Ascending aorta (tissue), 2 donors: ENCODE measurements at places on chromosomes 12 and 14.

DNA sequence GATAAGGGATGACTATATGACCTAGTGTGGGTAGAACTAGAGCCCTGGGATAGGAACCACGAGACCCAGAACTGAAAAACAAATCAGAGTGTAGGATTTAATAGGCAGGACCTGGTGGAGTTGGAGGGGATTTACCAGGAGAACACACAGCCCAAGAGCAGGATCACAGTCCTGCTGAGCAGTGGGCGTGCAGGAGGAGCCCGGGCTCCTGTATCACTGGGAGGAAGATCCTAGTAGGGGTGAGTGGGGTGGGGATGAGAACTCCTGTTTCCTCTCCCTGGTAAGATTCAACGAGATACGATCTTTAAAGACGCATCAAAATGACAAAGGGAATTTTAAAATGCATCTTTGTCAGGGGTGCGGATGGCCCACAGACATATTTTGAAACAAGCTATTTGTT lies 220.1 kb downstream of the GALC start:
- H3K4me3 ChIP-seq = no peak overlapping the region
- H3K36me3 ChIP-seq = no peaks in the 10 kb centered on the region
- H3K4me1 ChIP-seq = no peaks in the 10 kb centered on the region
- H3K27me3 ChIP-seq = no peaks in the 10 kb centered on the region

- H3K4me3 ChIP-seq = no peak overlapping the region
- peaks cover 43% of the 10 kb centered on the region for H3K36me3 ChIP-seq
- no peaks in the 10 kb centered on the region for H3K27me3 ChIP-seq
- DNase-seq = no peak
- H3K27ac ChIP-seq = no peak overlapping the region
- H3K4me1 ChIP-seq = no peaks in the 10 kb centered on the region
Measured at GRCh38 chr14:81473456-81474147, 60.1 kb downstream of the SEL1L start.

GRCh38 chr12:116215023-116215422 lies 62.5 kb downstream of the MED13L start:
- DNase-seq = no peak
- no peaks in the 10 kb centered on the region for H3K36me3 ChIP-seq
- no peak overlapping the region for H3K27ac ChIP-seq
- peaks cover 10% of the 10 kb centered on the region for H3K4me1 ChIP-seq
- H3K4me3 ChIP-seq = no peak overlapping the region
- no peaks in the 10 kb centered on the region for H3K27me3 ChIP-seq

DNA sequence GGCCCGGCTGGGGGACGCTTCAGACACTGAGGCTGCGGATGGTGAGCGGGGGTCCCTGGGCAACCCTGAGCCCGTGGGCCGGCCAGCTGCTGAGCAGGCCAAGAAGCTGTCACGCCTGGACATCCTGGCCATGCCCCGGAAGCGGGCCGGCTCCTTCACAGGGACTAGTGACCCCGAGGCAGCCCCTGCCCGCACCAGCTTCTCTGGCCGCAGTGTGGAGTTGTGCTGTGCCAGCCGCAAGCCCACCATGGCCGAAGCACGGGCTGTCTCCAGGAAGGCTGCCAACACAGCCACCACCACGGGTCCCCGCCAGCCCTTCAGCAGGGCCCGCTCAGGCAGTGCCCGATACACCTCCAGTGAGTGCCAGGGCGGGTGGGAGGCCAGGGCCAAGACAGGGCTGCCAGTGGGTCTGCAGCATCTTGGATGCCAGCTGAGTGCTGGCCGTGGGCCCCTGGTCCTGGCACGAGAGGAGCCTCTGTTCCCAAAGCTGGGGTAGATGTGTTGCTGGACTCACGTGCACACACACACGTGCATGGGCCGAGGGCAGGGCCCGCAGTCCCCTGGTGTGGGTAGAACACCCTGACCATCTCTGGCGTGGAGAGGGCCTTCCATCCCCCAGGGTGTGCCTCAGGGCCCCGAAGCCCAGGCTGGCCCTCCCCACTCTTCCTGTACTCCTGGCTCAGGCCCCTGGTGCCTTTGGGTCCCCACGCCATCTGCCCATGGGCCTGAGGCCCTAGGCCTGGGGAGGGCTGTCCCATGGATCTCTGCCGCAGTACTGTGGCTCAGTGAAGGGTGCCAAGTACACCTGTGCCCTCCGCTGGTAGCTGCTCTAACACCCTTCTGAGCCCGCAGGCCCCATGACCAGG lies 22.8 kb downstream of the CEP170B start:
- H3K27me3 ChIP-seq = no peaks in the 10 kb centered on the region
- H3K4me1 ChIP-seq = no peaks in the 10 kb centered on the region
- DNase-seq = peak; percentile 61
- H3K4me3 ChIP-seq = no peak overlapping the region
- no peak overlapping the region for H3K27ac ChIP-seq

DNA sequence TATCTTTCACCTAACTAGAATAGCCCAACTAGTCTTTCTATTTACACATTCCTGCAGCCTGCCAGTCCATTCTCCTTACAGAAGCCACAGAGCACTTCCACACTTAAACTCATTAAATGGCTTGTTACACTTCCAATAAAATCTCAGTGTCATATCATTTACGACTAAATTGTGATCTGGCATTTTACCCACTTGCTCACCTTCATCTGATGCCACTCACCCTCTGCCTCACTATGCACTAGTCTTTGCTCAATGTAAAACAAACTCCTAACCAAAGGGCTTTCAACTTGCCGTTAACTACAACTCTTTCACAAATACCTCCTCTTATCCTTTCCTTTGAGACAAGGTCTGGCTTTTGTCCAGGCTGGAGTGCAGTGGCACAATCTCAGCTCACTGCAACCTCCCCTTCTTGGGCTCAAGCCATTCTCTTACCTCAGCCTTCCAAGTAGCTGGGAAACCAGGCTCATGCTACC lies 24.1 kb downstream of the YAF2 start:
- no peaks in the 10 kb centered on the region for H3K27me3 ChIP-seq
- no peak overlapping the region for H3K27ac ChIP-seq

GRCh38 chr14:51967521-51967920 lies 21.8 kb upstream of the RTRAF start:
- H3K36me3 ChIP-seq = no peaks in the 10 kb centered on the region
- no peak overlapping the region for H3K27ac ChIP-seq
- no peaks in the 10 kb centered on the region for H3K4me1 ChIP-seq
- DNase-seq = no peak
- no peak overlapping the region for H3K4me3 ChIP-seq
- no peaks in the 10 kb centered on the region for H3K27me3 ChIP-seq

DNA sequence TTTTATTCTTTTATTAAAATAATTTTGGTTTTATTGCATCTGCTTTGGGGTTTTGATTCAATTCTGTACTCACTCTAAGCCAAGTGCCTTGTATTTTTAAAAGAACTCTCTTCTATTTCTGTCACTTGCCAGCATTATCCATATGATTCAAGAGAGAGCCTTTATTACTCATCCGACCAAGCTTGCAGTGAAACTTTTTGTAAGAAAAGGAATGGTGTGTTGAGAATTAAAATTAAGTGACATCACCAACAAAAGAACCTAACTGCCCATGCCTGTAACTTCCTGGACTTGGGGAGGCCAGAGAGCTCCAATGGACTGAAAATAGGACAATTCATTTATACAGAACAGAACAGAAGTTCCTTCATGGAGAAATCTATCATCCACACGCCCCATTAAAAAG lies 52.1 kb downstream of the GALNT4 start:
- H3K4me3 ChIP-seq = no peak overlapping the region
- no peak for DNase-seq
- no peak overlapping the region for H3K27ac ChIP-seq
- H3K4me1 ChIP-seq = no peaks in the 10 kb centered on the region

DNA sequence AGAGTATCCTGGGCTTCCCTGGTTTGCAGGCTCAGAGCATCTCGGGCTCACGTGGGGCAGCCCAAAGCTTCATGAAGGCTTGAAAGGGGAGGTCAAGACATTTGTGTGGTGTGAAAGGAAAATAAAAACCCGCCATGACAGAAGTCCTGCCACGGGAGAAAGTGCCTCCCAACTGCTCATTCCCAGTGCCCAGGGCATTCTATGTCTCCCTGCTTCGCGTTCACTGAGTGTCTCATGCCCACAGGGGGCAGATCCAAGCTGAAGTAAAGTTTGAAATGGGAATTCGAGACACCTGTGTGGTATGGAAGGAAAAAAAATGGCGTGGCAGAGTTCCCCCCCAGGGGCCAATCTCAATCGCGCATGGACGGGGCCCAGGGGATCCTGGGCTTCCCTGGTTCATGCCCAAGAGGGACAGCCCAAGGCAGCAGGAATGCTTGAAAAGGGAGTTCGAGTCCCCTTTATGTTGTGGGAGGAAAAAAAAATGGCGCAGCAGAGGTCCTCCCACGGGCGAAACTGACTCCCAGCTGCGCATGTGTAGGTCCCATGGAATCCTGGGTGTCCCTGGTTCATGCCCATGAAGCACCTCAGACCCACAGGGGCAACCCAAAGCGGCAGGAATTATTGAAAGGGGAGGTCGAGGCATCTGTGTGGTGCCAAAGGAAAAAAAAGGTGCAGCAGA lies 576.7 kb downstream of the ALG10 start:
- no peaks in the 10 kb centered on the region for H3K27me3 ChIP-seq
- DNase-seq = no peak
- H3K4me1 ChIP-seq = no peaks in the 10 kb centered on the region
- no peak overlapping the region for H3K27ac ChIP-seq

GRCh38 chr12:32230613-32230993 lies 124.0 kb downstream of the BICD1 start:
- H3K27ac ChIP-seq = no peak overlapping the region
- no peak for DNase-seq
- H3K4me1 ChIP-seq = no peaks in the 10 kb centered on the region
- no peak overlapping the region for H3K4me3 ChIP-seq

DNA sequence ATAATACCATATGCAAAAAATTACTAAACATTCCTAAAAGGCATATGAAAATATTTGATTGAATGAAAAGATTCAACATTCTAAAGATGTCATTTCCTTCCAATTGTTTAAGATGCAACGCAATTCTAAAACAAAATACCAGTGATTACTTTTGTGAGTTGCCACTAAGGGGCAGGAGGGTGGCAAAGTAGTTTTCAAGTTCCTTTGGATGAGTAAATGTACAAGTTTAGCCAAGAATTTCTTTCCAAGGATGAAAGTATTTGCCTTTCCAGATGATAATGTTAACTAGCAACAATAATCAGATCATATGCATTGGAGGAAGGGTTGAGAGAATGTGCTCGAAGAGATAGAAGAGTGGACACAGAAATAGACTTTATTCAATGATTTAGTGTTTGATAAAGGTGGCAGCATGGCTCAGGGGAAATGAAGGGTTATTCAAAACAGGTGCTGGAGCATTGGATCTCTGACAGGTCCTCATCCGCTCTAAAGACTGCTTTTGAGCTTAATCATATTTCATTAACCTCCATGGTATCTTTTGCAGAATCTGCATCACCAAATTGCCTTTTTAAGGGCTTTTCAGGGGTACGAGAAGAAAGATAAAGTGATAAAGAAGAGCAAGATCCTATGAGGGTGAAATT lies 678.5 kb upstream of the TBX3 start:
- H3K27ac ChIP-seq = no peak overlapping the region
- no peaks in the 10 kb centered on the region for H3K36me3 ChIP-seq
- no peak overlapping the region for H3K4me3 ChIP-seq
- H3K4me1 ChIP-seq = no peaks in the 10 kb centered on the region
- no peak for DNase-seq
- H3K27me3 ChIP-seq = no peaks in the 10 kb centered on the region

DNA sequence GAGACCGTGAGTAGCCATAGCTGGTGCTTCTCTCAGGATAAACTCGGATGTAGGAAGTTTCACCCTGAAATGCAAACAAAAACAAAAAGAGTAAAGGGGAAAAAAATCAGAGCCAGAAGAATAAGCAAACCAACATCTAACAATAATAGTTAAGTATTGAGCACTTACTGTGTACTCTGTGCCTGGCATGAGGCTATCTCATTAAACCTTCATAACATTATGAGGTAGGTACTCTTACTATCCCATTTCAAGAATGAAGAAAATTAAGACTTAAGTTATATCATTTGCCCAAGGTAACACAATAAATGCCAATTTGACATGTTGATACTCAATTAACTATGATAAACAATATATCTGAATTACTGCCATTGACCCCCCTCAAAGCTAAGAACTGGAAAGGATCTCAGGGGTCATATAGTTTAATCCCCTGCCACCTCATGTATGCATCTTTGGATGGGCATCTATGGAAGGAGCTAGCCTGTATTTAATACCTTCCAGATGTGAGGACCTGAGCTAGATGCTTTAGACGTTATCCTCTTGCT lies 7.4 kb downstream of the SRSF9 start:
- peaks cover 13% of the 10 kb centered on the region for H3K4me1 ChIP-seq
- H3K27ac ChIP-seq = no peak overlapping the region
- no peaks in the 10 kb centered on the region for H3K27me3 ChIP-seq

GRCh38 chr12:33794954-33795353 lies 227.3 kb upstream of the ALG10 start:
- H3K4me3 ChIP-seq = no peak overlapping the region
- no peak for DNase-seq
- no peak overlapping the region for H3K27ac ChIP-seq
